ENCODE measurements at places on chromosomes 16 and 17. TPM values are rescaled to one million over a fixed set of nuclear protein-coding genes. Genes with fewer than 3 reads are reported as not detected.

Gene RFFL
- total RNA-seq: 7.8 TPM

Gene CIBAR2
- not detected for total RNA-seq

Gene GRIN2C
- total RNA-seq: 0.47 TPM

Gene KRT33A
- not detected for total RNA-seq

- no peak for DNase-seq
These were observed 28.2 kb downstream of the SNX20 start for GRCh38 chr16:50652836-50653425.
